Stimulated activated CD8-positive, alpha-beta memory T cell treated with anti-CD3 and anti-CD28 coated beads, Interleukin-15, amount 100 ng/mL, for 24 hours (primary cell): ENCODE measurements at places on chromosomes 6 and 20.

DNA sequence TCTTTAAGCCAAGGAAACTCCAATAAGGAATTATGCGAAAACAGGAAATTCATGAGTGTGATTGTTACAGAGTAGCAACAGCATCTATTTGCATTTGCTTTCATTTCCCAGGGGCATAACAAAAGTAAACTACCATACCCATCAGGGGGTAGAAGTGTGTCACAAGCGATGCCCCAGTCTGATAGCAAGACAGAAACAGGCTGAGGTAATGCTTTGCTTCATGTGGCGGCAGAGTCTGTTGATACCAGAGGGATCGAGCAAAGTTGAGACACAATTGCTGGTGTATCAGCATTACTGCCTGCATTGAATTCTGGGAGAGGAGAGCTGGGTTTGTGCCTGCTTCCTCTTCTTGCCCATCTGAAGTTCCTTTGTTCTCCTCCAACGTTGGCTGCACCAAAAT, 51.2 kb upstream of the LYRM2 start:
- DNase-seq, result no peak

DNA sequence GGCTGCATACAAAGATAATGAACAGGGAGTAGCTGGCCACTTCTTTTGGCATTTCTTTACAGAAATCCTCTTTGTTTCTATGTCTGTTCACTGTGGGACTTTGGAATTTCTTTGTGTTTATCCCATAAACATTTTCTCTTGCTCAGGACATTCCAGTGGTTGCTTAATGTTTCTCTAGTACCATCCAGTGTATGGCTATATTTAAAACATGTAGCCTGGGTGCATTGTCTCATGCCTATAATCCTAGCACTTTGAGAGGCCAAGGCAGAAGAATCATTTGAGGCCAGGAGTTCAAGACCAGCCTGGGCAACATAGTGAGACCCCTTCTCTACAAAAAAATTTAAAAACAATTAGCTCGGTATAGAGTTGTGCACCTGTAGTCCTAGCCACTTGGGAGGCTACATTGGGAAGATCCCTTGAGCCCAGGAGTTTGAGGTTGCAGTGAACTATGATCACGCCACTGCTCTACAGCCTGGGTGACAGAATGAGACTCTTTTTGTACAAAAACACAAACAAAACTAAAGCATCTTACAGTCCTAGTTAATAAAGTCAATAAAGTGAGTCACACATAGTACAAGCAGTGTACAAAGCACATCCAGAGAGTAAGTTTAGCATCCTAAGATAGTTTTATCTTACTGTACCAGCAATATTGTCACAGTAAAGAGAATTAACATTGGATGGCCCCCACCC, 63.3 kb downstream of the ZFAND3 start:
- DNase-seq, result no peak

- no peak for DNase-seq
Observed at GRCh38 chr20:47764154-47764733, 21.0 kb downstream of the SULF2 start.

DNA sequence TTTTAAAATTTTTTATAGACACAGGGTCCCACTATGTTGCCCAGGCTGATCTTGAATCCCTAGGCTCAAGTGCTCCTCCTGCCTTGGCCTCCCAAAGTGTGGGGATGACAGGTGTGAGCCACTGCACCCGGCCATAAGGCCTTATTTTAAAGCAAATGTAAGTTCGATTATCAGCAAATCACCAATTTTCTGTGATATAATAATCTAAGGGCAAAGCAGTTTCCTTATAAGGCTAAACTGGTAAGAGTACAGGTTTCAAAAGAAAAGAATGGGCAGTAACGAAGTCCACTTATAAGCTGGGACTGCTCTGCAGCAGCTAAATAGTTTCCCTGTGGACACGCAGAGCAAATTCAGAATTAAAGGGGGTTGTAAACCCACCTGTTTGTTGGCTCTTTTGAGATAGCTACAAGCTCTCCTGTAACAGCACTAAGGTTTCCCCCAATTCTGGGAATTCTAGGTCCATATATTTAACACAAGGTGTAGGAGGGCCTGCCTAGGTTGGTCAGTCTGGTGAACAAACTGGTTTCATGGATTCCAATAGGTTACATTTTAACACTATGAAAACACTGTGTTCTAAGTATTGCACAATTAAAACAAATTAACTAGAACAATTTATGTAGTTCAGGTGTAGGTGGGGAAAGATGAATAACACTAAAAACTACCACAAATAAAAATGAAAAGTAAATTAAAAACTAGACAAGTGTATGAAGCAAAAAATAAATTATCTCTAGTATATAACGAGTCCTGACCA, 26.3 kb downstream of the LHFPL5 start:
- no peak for DNase-seq

GRCh38 chr6:119147101-119148053, 68.9 kb upstream of the FAM184A start:
- DNase-seq, result no peak

GRCh38 chr6:31651602-31652191, 764 bp downstream of the BAG6 start:
- DNase-seq, result no peak

- no peak for DNase-seq
Observed at GRCh38 chr6:122165014-122165413, 234.4 kb upstream of the HSF2 start.

DNA sequence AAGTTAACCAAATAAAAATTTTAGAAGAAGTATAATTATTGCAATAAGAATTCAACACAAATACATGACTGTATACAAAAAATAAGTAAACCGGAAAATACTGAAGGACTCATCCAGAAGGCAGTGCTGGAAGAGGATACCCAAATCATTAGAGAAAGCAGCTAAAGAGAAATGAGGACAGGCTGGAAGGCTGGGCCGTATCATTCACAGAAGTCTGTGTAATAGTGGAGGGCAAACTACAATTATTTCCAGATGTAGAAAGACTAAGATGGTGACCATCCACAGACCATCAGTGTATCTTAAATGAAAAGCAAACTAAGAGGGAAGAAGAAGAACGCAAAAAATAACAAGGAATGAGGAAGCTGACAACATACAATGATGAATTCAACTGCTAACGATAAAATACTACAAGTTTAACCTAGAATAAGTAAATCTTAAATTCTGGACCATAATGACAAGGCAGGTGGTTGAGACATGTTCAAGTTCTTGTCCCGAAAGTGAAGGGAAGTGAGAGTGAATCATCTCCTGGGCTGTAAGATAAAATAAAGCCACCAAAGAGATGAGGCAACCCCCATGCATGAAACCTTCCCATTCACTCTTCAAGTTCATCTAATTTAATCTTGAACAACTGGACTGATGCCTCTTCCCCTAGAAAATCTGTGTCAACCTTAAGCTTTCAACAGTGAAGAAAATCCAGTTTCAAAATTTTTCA, 71.5 kb downstream of the SLC23A2 start:
- DNase-seq, result no peak

DNA sequence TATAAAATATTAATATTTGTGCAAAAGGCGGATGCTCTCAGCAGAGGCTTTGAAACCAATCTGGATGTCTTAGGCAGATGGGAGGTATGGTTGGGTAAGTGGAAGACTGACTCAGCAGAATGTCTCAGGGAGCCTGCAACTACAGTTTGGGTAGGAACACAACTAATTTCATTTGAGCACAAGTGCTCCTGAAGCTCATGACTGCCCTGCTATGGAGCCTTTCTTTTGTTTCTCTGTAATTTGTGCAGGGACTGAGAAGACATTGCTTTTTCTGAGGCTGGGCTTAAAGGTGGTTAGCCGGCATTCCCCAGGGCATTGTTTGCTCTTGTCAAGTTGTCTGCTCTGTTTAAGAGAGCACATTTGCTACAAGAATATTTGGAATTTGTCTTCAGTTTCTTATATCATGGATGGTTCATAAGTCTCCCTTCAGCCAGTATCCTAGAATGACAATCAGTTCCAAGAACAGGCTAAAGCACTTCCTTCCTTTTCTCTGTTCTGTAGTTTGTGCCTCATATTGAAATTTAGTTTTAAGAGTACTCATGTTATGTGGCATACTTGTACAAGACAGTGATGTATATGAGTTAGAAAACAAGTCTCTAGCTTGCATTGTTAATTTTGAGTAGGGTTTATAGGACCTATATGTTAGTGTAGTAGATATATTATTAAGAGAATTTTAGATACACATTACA, 208.3 kb downstream of the ZFAND3 start:
- DNase-seq, result no peak

GRCh38 chr6:54481091-54481490, 172.8 kb downstream of the TINAG start:
- no peak for DNase-seq

DNA sequence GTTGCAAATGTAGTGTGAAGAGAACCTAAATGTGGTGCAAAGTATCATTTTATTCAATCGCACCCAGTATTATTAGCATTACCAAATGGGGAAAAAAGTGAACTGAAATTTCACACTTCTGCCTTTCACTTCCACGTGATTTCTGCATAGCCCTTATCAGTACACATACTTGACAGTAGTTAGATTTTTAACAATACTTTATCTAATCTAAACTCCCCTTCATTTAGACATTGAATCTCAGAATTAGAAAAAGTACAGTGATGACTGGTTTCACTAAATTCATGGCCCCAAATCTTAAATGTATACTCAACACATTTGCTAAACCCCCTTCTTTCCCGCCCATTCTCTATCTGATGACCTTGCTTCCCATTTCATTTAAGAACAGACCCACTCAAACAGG, 14.3 kb downstream of the STX7 start:
- DNase-seq, result no peak

DNA sequence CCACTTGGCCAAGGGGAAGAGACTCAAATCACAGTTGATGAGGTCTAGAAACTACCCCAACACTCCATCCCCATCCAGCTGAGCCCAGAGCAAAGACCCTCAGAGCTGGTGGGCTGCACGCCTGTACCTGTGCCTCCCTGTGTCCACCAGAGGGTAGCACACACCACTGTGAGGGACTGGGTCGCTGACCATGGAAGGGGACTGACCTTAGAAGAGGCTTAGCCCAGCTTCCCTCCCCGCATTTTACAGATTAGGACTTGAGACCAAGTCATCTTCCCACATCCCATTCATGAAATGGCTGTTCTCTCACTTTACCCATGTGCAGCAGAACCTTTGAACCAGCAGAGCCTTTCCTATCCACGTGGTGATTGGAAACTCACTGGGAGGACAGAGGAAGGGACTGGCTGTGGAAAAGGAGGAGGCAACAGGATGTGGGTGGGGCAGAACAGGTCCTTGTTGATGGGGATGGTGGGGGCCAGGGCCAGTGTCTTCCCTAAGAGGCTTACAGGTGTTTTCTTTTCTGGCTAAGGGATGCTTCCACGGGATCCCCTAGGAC, 44.3 kb downstream of the CPXM1 start:
- no peak for DNase-seq

GRCh38 chr20:23286346-23286745, 64.2 kb upstream of the NXT1 start:
- no peak for DNase-seq

DNA sequence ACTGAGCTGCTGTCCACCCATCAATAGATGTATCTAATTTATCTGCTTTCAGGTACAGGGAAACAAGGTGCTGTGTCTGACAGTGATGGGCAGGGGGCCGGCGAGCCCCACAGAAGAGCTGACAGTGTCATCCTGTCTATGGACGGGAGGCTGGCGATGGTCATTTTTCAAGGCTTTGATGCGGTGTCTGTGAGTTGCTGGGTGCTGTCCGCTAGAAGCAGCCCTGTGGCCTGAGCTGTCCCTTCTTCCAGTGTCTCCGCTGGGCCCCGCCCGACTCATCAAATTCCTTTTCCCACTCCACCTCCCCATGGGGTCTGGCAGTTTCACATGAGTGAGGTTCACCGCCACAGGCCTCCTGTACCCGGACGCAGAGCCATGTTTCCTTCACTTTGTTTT, 161.4 kb upstream of the PMEPA1 start:
- no peak for DNase-seq

DNA sequence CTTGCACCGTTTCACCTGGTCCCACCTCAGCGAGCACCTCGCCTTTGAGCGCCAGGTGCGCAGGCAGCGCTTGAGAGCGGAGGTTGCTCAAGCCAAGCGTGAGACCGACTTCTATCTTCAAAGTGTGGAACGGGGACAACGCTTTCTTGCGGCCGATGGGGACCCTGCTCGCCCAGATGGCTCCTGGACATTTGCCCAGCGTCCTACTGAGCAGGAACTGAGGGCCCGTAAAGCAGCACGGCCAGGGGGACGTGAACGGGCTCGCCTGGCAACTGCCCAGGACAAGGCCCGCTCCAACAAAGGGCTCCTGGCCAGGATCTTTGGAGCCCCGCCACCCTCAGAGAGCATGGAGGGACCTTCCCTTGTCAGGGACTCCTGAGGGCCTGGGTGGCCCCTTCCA, 1.5 kb downstream of the ABT1 start:
- no peak for DNase-seq

- DNase-seq, result no peak
Observed at GRCh38 chr6:12605888-12606345, 110.7 kb upstream of the PHACTR1 start.

DNA sequence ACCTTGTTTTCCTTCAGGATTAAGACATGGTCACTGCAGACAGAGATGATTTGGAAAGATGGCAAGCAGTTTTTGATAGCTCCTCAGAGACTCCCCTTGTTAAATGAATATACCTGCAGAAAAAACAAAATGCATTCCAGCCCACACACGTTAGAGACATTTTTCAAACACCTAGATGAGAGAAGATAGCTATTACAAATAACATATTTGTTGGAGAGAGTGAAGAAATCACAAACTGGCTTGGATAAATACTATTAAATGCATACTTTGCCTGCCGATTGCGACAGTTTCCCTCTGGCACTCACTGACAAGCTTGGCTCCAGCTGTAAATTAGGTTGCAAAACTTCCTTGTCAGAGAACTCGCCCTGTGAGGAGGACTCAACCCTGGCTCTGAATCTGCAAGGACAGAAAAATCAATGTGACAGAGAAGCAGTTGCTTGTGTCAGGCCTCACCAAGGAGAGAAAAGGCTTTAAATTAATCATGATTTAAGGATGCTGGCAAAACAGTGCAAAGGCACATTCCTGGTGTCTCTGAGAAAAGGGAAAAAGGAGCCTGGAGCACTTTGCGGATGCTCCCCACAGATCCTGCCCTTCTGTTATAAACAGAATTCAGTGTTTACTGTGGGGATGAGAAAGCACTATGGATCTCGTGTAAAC, 423.7 kb upstream of the MARCKS start:
- DNase-seq, result no peak
